ENCODE measurements at places on chromosomes 3 and 15. TPM values are rescaled to one million over a fixed set of nuclear protein-coding genes. Genes with fewer than 3 reads are reported as not detected.
A peak's percentile ranks its signal among the peaks of the same experiment; 100 is the strongest.

- no peaks in the 10 kb centered on the region for H3K27me3 ChIP-seq
- no peak overlapping the region for H3K27ac ChIP-seq
- no peaks in the 10 kb centered on the region for H3K4me1 ChIP-seq
- no peak for DNase-seq
- H3K36me3 ChIP-seq, result peaks cover 3% of the 10 kb centered on the region
Observed at GRCh38 chr3:17384567-17385296, 357.7 kb downstream of the TBC1D5 start.

DNA sequence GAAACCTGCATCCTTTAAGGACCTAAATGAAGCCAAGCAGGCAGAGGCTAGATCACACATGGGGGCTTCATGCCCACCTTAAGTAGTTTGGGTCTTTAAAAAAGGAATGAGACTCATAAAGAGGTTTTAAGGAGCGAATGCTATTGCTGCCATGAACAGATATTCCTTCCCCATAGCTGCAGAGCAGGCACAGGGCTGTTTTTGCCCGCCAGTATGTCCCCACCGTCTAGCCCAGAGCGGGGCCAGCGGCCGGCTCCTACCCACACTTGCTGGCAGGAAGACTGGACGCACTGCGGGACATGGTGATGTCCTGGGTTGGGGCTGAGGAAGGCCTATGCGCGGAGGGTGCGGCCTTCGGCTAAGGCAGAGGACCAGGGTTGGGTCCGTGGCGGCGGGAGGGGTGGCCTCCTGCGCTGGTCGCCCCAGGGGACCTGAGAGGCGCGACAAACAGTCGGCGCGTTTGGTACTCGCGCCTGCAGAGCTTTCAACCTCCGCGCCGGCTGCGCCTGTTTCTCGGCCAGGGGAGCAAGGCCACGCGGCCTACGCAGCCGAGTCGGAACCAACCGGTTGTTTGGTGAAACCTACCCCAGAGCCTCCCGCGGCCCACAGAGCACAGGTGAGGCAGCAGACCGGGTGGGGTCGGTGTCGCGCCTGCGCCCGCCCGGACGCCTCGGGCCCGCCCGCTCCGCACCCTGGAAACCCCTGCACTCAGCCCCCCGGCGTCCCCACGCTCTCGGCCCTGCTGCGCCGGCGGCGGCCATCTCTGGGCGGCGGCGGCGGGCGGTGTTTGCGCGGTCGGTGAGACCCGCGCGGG lies at the start of gene FAIM:
Gene FAIM, plus strand, starts transcription at position 450 of the 814 bp plus-strand sequence. CDS start 10,956 bp downstream, outside the sequence.
- peaks cover 5% of the 10 kb centered on the region for H3K4me1 ChIP-seq
- no peak for DNase-seq
- no peaks in the 10 kb centered on the region for H3K36me3 ChIP-seq
- peak within 1 kb of the TSS; percentile 68 for H3K4me3 ChIP-seq

- no peak overlapping the region for H3K4me3 ChIP-seq
- H3K4me1 ChIP-seq, result no peaks in the 10 kb centered on the region
- H3K36me3 ChIP-seq, result no peaks in the 10 kb centered on the region
- DNase-seq, result peak; percentile 26
Observed at GRCh38 chr3:180594631-180595558, 7.1 kb upstream of the TTC14 start.

MCF2L2 gene
- total RNA-seq, result 1.6 TPM

GRCh38 chr3:167866331-167866730 lies 130.8 kb downstream of the SERPINI1 start:
- no peaks in the 10 kb centered on the region for H3K4me1 ChIP-seq
- H3K27me3 ChIP-seq, result no peaks in the 10 kb centered on the region
- DNase-seq, result no peak
- no peaks in the 10 kb centered on the region for H3K36me3 ChIP-seq
- H3K27ac ChIP-seq, result no peak overlapping the region

GRCh38 chr3:161409069-161409468 lies 37.8 kb upstream of the SPTSSB start:
- DNase-seq, result no peak
- no peak overlapping the region for H3K27ac ChIP-seq
- peaks cover 4% of the 10 kb centered on the region for H3K4me1 ChIP-seq

DNA sequence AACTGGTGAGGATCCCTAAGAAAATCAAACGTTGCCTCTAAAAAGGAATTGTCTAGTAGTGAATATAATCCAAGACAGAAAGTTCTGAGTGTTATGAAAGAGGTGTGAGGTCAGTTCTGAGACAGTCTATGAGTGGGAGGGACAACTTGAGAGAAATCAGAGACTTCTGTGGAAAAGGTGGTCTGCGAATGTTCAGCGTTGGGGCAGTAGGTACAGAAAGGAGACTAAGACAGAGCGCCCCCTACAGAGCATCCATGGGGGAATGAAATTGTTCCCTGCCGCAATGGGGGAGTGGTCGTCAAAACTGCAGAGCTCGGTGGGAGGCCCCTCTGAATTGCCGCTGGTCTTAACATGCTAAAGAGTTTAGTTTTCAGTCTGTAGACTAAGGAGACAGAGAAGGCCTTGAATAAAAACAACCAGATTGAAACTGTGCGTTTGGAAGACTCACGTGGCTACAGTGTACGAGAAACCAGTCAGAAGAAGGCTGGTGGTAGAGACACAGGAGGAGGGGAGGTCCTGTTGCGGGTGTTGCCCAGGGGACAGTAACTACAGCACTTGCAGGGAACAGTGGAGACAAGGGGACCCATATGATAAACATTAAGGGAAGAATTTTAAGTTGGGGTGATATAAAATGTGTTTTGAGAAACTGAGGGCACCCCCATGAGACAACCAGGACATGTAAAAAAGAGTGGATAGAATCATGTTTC lies 6.9 kb downstream of the TNIK start:
- H3K4me3 ChIP-seq, result 0 out of 2 replicates have a peak overlapping the region, but pooled peaks have one; percentile 2
- H3K27ac ChIP-seq, result no peak overlapping the region
- peaks cover 6% of the 10 kb centered on the region for H3K36me3 ChIP-seq
- DNase-seq, result no peak

- H3K4me3 ChIP-seq, result no peak overlapping the region
- H3K27me3 ChIP-seq, result no peaks in the 10 kb centered on the region
- no peak overlapping the region for H3K27ac ChIP-seq
- H3K4me1 ChIP-seq, result peaks cover 42% of the 10 kb centered on the region
- no peak for DNase-seq
- H3K36me3 ChIP-seq, result no peaks in the 10 kb centered on the region
Observed at GRCh38 chr3:152278756-152279427, 10.2 kb downstream of the MBNL1 start.

DNA sequence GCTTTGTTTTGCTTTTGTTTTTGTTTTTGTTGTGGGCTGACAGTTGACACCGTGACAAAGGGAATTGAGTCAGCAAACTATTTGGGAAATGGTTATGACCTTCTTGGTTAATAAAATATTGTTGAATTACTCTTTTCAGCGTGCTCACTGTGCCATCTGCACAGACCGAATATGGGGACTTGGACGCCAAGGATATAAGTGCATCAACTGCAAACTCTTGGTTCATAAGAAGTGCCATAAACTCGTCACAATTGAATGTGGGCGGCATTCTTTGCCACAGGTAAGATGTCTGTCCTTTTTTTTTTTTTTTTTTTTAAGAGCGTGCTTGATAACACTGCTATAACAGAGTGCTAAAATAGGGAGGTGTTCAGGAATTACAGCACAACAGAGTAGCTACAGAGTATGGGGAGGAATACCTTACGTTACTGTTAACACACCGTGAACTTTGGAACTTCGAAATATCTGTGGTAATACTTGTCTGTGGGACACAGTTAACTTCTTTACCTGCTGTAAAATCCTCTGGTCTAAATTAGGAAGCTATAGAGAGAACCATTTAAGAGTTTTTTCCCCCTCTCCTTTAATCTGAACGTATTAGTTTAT lies 48.2 kb downstream of the PRKCI start:
- no peak overlapping the region for H3K27ac ChIP-seq
- no peaks in the 10 kb centered on the region for H3K27me3 ChIP-seq
- DNase-seq, result no peak
- H3K4me1 ChIP-seq, result no peaks in the 10 kb centered on the region

DNA sequence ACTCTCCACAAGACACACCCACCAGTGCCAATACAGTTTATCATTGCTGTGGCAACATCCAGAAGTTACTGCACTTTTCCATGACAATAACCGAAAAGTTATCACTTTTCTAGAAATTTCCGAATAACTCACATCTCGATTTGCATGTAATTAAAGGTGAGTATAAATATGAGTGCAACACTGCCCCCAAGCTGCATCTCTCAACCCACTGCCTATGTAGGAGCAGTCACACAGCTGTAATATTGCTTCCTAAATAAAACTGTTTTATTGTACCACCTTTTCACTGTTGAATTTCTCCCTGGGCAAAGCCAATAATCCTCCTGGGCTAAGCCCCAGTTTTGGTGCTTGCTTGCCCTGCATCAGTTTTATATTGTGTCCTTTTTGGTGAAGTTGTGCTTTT lies 601.0 kb upstream of the EPHA6 start:
- no peaks in the 10 kb centered on the region for H3K27me3 ChIP-seq
- no peaks in the 10 kb centered on the region for H3K4me1 ChIP-seq

DNA sequence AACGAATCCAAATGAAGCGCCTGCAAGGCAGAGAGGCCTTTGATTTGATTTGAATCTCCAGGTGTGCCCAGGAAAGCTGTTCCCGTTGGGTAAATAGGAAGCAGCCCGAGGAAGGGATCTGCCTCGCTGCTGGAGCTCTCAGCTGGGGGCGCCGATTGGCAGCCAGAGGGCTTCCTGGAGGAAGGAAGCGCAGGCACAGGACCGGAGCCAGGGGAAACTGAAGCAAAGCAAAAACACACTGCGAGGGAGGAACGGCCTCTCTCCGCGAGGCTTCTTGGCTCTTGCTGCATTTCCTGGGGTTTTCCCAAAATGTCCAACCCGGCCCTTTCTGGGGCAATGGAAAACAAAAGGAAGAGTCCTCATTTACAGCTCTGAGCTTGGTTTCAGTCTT lies 80.3 kb downstream of the TMEM266 start:
- H3K36me3 ChIP-seq, result no peaks in the 10 kb centered on the region
- H3K4me3 ChIP-seq, result no peak overlapping the region
- no peaks in the 10 kb centered on the region for H3K4me1 ChIP-seq
- DNase-seq, result no peak
- H3K27ac ChIP-seq, result no peak overlapping the region

DNA sequence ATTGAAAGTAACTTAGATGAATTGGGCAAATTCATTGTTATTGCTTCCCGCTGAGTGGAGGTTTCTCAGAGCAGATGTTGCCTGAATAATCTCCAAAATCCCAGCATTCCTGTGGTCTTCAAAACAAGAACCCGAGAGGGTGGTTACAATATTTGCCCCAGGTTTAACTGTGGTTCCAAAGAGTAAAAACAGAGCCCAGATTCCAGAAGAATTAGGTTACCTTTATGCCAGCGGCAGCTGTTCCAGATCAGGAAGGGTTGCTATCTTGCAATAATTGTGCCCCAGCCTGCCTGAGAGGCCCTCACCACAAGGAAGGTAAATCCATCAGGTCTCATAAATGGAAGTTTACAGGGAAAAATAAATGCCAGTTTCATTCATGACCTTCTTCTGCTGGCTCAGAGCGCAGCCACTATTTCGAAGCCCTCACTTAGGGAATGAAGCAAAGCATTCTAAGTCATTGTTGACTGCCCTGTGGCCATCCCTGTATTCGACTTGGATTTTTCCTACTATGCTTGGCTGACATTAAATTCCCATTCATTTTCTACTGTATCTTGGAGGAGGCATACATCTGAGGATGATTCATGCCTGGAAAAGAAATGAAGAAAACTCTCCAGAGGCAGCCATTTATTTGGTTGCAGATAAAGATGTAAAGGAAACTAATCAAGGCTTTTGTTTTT lies 54.6 kb downstream of the SSUH2 start:
- no peak overlapping the region for H3K4me3 ChIP-seq
- no peak overlapping the region for H3K27ac ChIP-seq
- no peaks in the 10 kb centered on the region for H3K4me1 ChIP-seq
- DNase-seq, result no peak
- H3K36me3 ChIP-seq, result no peaks in the 10 kb centered on the region
- H3K27me3 ChIP-seq, result no peaks in the 10 kb centered on the region

- DNase-seq, result no peak
- no peaks in the 10 kb centered on the region for H3K27me3 ChIP-seq
- no peaks in the 10 kb centered on the region for H3K36me3 ChIP-seq
- H3K27ac ChIP-seq, result no peak overlapping the region
- no peaks in the 10 kb centered on the region for H3K4me1 ChIP-seq
Observed at GRCh38 chr15:99006904-99007495, 592 bp downstream of the PGPEP1L start.

GRCh38 chr15:83430441-83430840 lies 16.7 kb upstream of the SH3GL3 start:
- no peak overlapping the region for H3K27ac ChIP-seq
- no peak overlapping the region for H3K4me3 ChIP-seq
- H3K36me3 ChIP-seq, result no peaks in the 10 kb centered on the region
- DNase-seq, result no peak

DNA sequence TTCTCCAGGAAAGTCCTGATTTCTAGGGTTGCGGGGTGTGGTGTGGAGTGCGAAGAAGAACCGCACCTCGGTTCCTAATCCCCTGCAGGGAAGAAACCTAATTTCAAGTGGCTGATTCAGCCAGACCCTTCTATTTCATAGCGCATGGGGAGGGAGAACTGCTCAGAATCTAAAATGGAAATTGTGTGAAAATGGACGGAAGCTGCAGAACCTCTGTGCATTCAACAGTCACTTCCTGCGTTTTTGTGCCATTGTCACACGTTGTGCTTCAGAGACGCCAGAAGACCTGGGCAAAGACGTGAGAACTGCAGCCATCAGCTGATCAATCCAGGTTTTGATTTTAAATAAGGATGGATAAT lies 1.2 kb downstream of the SIDT1 start:
- H3K27ac ChIP-seq, result peak overlapping the region; percentile 98
- DNase-seq, result no peak
- H3K36me3 ChIP-seq, result peaks cover 12% of the 10 kb centered on the region
- H3K4me1 ChIP-seq, result peaks cover 6% of the 10 kb centered on the region

SH2D7 gene
- total RNA-seq, result 0.08 TPM

DNA sequence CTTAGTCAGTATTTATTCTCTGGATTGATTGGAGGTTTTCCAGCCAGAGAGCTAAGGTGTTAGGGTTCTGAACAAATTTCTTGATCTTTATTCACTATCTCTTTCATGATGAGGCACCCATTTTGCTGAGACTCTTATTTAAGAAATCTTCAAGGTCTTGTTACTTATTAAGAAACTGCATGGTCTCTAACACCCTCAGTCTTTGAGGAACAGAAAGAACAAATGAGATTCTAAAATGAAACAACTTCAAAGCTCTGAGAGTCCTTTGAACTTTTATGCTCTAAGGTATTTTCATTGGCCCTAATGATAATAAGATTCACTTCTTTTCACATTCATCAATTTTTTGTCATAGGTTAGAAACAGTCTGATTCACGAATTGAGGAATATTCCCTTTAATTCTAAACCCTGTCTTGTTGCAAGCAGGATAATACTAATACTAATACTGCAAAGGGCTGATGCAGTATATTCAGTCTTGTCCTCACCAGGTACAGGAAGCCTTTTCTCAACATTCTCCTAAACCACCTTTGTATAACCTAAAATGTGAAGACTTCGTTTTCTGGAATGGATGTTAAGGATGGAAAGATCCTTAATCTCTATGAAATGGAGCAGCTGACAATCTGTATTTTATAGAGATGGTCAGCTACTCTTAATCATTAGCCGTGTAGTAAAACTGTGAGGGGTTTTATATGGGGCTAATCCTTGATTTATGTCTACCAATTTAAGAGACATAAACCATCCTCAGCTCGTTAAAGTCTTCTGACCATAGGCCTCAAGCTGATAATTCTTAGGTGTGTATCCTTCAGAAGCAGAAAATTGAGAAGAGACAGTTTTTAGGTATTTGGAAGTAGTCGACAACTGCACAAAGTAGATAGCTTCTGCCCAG lies 198.3 kb downstream of the OTOL1 start:
- peak; percentile 5 for DNase-seq
- no peak overlapping the region for H3K4me3 ChIP-seq
- no peaks in the 10 kb centered on the region for H3K27me3 ChIP-seq

GRCh38 chr15:84879088-84879780 lies 5.2 kb upstream of the SLC28A1 start:
- no peaks in the 10 kb centered on the region for H3K36me3 ChIP-seq
- no peaks in the 10 kb centered on the region for H3K4me1 ChIP-seq
- 0 out of 2 replicates have a peak, but pooled peaks cover 2% of the 10 kb centered on the region for H3K27me3 ChIP-seq
- H3K4me3 ChIP-seq, result no peak overlapping the region
- no peak overlapping the region for H3K27ac ChIP-seq

CCR9 gene
- total RNA-seq, result 2.3 TPM

All from GM12878 (cell line).